ENCODE measurements at places on chromosomes 7 and 10. TPM values are rescaled to one million over a fixed set of nuclear protein-coding genes. Genes with fewer than 3 reads are reported as not detected.
A peak's percentile ranks its signal among the peaks of the same experiment; 100 is the strongest.

GRCh38 chr7:56537952-56538351 lies 421.7 kb upstream of the NUPR2 start:
- no peak for DNase-seq

DNA sequence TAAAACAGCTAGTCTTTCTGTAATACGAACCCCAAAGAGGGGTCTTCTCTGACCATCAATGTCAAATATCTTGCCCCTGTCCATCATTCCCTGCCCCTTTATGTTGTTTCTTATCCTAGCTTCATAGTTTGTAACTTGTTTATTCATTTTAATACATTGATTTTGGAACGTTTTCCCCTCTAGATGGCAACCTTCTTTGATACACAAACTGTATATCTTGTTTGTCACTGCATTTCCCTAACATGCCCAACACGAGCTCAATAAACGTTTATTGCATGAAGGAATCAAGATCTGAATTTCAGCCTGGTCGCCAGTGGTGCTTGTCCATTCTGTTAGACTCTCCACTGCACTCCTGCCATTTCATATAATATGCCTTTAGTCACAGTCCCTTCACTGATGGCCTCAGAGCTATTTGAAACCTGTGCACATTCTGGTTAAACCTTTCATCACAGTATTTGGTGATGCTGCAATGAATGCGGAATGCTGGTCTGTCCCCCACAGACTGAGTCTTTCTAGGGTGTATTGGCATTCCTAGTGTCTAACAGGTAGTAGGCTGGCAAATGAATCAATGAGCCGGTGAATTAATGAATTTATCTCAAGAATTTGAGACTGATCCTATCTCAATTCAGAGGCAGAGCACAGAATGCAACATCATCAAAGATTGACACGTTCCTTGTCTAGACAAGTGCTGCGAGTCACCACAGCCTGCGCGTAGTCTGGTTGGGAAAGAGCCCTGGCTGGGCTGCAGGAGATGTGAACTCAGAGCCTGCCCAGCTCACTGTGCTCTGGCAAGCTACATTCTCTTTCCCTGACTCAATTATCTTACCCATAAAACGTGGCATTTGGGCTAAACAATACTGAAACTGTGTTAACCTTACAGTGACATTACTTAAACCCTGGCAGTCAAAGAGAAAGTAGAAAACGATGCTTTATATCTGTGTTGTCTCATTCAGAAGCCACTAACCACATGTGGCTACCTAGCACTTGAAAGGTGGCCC lies 55.2 kb upstream of the FRMD4A start:
- DNase-seq: no peak

The OPN4 gene
- polyA plus RNA-seq: not detected

GRCh38 chr10:11874568-11875493 lies 51.7 kb downstream of the PROSER2 start:
- DNase-seq: peak; percentile 50

- no peak for DNase-seq
Observed at GRCh38 chr10:114538181-114538906, 119.7 kb downstream of the ABLIM1 start.

The C10orf120 gene
- not detected for polyA plus RNA-seq

- DNase-seq: no peak
Observed at GRCh38 chr10:89555688-89556445, 20.5 kb upstream of the SLC16A12 start.

DNA sequence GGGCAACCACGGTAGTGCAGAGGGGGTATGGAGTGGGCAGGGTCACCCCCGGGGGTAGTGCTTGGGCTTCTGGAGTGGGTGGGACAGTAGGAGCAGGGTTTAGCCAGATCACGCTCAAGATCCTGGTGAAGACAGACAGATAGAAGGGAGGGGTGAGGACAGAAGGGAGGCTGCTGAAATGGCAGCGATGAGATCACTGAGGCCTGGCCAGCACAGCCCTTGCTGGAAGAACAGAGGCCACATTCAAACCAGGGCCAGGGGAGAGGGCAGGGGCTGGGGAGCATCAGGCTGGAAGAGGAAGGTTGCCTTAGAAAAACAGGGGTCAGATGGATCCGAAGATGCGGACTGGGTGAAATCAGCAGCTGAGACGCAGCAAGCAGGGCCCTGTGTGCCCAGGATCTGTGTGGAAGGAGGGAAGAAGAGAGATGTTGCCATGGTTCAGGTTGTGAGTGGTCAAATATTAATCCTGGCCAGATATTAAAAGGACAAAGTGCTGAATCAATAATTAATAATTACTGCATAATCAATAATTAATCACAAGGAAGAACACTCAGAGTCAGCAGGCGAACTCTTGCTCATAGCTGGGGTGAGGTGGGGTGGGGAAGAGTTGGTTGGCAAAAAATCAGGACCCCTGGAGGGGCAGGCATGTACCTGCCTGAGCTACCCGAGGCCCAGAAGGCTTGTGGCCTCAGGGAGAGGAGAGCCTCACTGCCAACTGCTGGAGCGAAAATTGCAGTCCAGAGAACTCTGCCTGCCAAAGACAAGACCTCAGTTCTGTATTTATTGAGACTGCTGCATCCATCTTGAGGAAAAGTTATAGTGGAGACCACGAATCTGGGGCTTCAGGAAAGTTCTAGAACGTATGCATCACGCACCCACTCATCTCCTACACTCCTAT lies 105.7 kb downstream of the GRB10 start:
- no peak for DNase-seq

DNA sequence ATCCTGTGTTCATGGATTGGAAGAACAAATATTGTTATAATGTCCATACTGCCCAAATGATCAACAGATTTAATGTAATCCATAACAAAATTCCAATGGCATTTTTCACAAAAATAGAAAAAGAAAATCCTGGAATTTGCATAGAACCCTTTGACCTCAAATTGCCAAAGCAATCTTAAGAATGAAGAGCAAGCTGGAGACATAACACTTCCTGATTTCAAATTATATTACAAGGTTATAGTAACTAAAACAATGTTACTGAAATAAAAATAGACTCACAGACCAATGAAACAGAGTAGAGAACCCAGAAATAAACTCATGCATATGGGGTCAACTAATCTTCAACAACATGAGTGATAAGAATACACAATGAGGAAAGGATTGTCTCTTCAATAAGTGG lies 302.5 kb downstream of the PHTF2 start:
- no peak for DNase-seq

Data from left renal cortex interstitium (tissue), 4 donors.